ENCODE measurements at places on chromosomes 4 and X.

DNA sequence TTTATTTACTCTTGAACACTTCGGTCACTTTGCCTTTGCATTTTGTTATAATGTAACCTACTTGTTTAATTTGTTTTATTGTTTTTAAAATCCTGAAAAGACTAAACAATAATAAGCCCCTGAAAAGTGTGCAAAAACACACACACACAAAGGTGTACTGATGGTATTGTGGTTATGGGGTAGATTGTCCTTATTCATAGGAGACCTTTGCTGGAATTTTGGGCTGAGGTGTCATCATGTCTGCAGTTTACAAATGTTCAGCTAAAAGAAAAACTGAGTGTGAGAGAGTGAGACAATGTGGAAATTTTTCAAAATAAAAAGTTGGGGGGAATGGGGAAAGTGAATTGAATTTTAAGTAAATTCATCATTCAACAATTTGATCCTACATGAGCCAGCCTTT, 174.9 kb downstream of the QDPR start:
- DNase-seq, result no peak

GRCh38 chr4:154502111-154502510, 10.5 kb upstream of the DCHS2 start:
- DNase-seq, result no peak

DNA sequence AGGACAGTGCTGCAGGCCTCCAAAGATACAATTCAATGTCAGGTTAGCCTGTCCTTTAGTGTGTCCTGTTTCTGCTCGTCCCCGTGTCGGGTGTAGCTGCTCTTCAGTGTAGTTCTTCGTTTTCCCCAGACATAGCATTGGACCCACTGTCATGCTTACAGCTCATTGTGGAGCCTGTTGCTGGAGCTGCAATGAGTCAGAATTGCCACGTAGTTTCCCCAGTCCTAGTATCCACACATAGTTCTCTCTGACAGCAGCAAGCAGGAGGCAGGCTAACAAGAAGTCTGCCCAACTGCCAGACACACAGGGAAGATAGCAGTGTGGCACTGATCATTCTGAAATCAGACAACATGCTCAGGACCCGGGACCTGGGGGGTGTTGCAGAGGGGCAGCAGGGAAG, 49.2 kb downstream of the MOSPD2 start:
- no peak for DNase-seq

GRCh38 chrX:35890699-35891098, 28.8 kb upstream of the CFAP47 start:
- no peak for DNase-seq

GRCh38 chrX:24316111-24316510, 2.2 kb upstream of the SUPT20HL2 start:
- DNase-seq, result no peak

DNA sequence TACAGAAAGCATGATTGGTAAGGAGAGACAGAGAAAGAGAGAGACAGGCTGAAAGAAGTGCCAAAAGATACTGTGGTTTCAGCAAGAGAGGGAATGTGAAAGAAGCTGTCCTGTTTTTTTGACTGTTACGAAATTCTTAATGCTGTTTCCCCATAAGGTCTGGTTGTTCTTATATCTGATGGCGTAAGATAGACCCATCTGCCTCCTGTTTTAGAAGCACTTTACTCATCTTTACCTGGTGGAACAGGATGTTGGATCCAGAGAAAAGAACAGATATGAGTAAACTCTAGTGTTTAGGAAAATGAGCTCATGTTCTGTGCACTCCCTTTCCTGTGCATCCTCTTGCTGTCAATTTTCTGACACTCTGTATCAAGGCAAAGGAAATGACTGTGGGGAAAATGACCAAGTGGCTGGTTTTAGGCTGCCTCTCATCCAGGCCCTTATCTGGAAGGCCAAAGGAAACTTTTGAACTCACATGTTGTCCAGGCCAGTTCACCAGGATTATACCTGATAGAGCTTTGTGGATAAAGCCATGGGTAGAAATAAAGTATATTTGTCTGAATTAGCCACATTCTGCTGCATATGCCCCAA, 311.7 kb upstream of the HTR2C start:
- DNase-seq, result no peak

DNA sequence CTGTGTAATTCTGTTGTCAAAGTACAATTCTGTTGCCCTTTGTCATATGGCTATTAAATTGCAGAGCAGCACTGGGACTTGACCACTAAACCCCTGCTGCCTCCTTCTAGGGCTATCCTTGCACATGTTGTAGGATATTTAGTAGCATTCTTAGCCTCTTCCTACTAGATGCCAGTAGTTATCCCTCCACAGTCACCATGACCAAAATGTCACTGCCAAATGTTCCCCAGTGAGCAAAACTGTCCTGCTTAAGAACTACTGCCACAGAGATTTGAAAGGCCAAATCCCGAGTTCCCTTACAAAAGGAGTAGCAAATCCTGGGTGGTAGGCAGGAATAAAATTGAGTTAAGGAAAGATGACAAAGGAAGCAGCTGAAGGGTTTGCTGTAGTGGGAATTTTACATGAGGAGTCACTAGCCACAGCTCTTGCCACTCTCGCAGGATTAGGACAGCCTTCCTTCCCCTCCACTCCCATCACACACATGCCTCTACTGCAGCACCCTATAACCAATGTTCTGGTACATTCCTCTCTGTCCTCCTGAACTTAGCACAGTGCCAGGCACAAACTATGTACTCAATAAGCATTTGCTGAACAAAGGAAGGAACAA, 8.4 kb downstream of the APBB2 start:
- DNase-seq, result no peak

DNA sequence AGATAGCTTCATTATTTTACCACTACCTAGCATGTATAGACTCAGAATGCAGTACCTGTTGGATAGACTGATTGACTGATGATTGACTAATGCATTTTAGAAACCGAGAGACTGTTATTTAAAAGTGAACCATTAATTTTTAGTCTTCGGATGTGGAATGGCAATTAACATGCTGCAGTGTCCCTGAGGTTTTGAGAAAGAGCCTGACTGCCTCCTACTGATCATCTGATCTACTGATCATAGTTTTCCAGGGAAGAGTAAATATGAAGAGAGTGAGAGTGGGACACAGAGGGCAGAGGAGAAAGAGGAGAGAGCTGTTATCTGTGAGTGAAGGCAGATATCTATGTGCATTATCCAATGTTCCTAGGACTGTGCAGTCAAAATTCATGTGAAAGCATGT, 764.7 kb downstream of the TRIML1 start:
- no peak for DNase-seq

DNA sequence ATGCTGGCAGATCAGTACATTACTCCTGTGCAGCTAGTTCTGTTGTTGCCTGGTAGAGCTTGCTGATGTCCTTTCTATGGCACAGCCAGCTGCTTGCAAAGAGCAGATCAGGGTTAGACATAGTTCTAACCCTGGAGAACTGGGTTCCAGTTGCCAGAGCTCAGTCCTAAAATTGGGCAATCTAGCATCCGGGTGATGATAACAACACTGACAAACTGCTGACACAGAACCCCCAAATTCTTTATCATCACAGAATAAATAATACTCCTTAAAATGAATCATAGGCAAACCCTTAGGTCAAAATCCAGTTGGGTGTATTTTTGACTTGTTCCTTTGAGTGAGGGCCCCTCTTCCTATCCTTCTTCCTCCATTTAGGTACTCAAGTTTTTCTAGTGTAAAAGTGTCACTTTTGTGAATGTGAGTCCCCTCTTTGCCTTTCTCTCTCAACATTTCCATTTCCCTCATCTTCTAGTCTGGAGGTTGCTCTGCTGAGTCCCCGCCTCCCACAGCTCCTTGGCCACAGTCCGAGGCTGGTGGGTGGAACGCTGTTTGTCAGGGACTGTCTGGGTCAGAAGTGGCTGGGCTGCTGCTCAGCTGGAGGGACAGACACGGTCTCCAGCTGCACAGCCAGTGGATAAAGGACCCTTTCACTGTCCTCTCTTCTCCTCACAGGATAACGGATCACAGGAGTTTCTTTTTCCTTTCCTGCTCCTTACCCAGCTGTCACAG, 93.6 kb upstream of the RASGEF1B start:
- DNase-seq, result no peak

DNA sequence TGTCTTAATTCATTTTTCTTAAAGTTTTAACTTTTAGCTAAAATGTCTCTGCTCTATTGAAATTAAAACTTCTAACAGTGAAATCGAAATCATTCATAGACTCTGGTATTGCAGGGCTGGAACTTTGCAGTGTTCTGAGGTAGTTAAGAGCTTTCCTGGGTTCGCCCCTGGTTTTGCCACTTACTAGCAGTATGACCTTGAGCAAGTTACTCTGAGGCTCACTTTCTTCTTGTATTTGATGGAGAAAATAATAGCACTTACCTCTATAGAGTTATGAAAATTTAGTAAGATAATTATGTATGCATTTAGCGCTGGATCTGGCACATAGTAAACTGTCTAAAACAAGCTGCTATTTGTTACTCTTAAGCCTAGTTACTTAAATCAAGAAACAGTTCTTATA, 1.7 kb downstream of the SLAIN2 start:
- DNase-seq, result no peak

GRCh38 chr4:105784761-105785160, 76.2 kb downstream of the GSTCD start:
- no peak for DNase-seq

DNA sequence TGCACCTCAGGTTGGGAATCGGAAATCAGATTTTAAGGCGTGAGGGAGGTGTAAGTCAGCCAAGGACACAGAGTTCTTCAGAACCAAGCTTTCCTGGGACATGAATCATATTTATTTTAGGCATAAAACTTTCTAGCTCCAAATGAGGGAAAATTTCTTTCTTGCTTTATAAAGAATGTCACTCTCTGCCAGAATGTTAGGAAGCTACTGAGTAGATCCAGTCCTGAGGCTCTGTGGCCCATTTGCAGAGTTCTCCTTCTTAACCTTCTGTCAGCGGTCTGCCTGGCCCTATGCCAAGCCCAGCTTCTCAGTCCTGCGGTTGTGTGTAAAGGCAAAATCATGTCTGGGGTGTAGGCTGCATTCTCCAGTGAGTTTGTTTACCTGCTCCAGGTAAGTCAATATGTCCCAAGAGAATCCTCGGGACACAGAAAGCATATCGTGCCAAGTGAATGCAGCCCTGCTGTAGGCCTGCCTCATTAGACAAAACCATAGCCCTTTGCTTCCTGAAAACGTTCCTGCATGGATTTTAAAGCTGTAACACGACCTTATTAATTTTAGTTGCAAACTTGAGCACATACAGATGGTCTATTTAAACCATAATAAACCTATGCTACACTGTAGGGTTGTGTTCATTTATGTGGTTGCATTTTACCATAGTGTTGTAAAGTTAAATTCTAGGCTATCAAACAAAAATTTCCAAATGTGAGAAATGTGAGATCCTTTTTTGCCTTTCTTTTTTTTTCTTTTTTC, 29.2 kb upstream of the CCNI start:
- no peak for DNase-seq

DNA sequence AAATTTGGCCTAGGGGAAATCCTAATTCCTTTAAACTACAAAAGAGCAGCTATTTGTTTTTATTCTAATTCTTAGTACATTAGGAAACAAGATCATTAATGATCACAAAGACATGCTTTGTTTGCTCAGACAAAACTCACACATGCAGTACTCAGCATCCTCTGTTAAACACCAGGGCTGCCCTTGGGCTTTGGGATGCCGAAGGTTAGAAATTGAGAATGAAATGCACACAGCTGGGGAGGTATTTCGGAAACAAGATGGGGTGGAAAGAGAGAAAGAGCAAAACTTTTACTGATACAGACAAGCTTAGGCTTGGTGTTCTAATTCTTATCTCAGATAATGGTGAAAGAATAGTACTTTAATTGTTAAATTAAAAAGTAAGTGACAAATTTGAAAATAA, 222.6 kb downstream of the DCTD start:
- no peak for DNase-seq

DNA sequence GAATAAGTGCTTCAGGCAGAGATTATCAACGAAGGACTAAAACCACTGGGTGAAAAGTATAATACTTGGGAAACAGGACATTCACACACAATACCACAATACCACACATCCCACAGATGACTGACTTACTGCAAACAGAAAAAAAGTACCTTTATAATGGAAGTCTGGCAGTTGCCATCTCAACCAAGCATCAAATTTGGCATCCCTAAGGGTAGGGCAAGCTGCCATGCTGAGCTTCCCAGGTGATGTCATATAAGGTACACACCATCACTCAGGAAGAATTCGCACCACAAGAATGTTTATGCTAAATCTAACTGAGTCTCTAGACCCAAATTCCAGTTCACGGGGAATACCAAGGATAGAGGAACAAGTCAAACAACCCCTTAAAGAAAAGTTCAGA, 9.1 kb downstream of the QDPR start:
- DNase-seq, result no peak

GRCh38 chr4:139522457-139522856, 33.6 kb downstream of the SETD7 start:
- no peak for DNase-seq

DNA sequence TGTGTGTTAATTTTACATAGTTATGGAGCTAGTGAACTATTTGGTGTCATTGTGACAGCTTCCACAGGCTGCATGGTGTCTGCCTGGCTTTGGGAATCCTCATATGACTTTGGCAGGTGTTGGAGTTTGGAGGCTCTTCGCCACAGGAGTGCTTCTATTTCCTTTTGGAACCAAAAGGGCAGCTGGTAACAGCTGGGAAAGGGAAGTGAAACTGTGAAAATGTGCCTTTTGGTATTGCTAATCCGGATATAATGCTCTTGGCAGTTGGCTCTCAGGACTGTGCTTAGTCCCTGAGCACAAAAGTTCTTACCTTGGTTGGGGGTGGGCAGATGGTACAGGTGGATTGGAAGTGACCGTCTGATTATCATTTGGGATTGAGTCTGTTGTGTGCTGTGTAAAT, 18.1 kb downstream of the OFD1 start:
- no peak for DNase-seq

DNA sequence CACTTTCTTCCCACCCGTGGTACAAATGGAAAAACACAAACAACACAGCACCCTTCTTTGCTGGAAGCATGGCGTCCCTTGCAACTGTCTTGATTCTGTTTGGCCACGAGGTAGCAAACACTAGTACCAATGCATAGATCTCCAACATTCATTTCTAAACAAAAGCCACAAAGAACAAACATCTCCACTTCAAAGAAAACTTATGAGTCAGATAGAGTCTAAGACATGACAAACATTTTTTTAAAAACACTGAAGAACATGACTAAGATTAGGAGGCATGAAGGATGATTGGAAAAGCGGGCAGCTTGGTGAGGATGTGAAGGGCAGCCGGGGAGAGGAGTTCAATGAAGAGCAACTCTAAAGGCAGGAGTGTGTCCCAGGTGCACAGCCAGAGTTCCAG, 197.6 kb upstream of the FAM9B start:
- no peak for DNase-seq

GRCh38 chrX:29242856-29243255, 655.6 kb downstream of the IL1RAPL1 start:
- DNase-seq, result no peak

DNA sequence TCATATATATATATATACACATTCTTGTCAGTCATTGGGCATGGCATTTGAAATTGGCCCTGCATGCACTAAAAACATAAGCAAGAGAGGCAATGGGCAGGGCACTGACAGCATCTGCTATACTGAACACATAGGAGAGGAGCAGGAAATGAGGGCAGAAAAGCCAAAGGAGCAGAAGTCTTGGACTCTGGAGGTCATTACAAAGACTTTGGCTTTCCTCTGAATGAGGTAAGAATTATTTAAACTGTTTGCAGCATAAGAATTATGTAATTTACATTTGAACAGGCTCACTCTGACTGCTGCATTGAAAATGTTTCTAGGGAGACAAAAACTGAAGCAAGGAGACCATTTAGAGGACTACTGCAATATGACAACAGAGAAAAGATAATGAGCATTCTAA, 396.5 kb downstream of the PRDM5 start:
- DNase-seq, result no peak

Measured in stimulated activated CD8-positive, alpha-beta memory T cell treated with anti-CD3 and anti-CD28 coated beads, Interleukin-4, amount 100 ng/mL, for 24 hours (primary cell).